ENCODE measurements at places on chromosomes 5 and 9.

DNA sequence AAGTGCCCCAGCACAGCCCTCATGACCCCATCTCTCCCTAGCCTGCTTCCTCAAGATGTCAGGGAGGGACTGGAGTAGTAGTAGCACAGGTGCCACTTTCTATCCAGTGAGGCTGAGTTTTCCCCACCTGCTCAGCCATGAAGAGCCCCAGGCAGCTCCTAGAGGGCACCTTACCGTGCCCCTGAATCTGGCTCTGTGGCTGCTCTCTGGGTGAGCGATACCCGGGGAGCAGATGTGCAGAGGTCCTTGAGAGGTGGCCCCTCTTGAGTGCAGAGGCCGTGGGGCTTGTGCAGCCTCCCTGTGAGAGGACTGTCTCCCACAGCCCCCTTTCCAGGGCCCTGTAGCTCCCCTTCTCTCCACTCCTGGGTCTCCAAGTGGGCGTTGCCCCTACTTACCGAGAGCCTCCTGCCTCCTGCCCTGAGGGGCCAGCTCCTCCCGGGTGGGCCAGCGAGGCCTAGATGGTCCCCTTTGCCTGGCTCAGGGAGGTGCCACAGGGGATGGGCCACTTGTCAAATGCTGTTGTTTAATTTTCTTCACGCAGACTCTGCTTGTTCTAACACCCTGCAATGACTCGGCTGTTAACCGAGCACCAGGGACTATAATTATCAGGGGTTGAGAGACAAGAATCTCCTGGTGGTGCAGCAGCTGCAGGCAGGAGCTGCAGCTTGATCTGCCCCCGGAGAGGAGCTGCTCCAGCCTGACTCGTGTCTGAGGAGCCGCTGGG is 29.6 kb upstream of the PITX1 start:
- no peak for ATAC-seq

DNA sequence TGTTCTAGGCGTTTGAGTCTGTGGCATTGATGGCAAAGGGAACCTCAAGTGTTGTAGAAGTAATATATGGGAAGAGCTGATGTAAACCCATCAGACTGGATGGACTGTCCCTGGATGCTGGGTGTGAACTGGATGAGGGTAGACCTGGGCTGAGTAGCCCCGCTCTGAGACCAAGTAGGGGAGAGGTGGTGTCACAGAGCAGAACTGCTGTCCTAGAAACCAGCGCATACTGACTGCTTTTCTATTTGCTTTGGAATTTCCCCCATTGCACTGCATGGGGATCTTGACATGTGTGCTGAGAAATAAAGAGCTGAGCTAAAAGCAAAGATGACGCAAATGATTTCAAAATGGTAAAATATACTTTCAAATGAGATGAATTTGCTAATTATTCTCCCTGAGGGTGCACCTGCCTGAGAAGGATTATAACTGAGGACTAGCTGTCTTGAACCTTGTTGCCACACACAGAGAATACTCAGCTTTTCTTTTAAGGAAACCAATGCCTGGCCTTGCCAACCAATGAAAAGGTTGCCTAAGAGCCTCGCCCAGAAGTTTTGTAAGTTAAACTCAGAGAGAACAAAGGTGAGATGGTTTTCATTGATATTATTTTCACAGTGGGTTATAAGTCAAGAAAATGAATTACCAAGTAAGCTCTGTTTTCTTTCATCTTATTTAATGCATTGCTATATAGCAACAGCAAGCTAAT is 44.8 kb downstream of the NIM1K start:
- ATAC-seq: no peak

DNA sequence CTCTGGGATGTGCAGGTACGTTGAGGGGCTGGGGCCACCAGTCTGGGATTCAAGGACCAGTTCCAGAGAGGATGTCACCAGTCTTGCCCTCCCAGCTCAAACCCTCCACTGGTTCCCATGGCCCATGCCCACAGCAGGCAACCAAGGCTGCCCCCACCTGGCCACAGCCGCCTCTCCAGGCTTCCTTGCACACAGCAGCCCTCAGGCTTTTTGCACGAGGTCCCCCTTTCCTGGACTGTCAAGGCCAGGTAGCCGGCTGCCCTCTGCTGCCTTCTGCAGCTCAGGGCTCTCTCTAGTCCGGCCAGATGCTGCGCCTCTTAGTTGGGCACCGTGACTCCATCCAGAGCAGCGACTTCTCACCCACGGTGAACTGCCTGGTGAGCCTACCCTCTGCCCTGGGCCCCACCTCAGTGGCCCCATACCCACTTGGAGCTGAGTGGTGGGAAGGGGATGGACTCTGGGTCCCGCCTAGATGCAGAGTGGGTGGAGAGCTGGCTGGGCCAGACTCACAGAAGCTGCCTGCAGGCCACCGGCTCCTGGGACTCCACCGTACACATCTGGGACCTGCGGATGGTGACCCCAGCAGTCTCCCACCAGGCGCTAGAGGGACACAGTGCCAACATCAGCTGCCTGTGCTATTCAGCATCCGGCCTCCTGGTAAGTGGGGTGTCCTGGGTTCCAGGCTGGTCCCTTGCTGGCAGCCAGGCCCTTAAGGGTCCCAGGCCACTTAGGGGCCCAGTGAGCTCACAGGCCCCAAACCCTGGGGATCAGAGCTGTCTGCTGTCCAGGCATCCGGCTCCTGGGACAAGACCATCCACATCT is 2.9 kb downstream of the WDR38 start:
- ATAC-seq: no peak

GRCh38 chr9:86994231-86994630 is 46.9 kb upstream of the GAS1 start:
- ATAC-seq: no peak

GRCh38 chr5:154236-154635 is 37.1 kb upstream of the LRRC14B start:
- ATAC-seq: no peak

DNA sequence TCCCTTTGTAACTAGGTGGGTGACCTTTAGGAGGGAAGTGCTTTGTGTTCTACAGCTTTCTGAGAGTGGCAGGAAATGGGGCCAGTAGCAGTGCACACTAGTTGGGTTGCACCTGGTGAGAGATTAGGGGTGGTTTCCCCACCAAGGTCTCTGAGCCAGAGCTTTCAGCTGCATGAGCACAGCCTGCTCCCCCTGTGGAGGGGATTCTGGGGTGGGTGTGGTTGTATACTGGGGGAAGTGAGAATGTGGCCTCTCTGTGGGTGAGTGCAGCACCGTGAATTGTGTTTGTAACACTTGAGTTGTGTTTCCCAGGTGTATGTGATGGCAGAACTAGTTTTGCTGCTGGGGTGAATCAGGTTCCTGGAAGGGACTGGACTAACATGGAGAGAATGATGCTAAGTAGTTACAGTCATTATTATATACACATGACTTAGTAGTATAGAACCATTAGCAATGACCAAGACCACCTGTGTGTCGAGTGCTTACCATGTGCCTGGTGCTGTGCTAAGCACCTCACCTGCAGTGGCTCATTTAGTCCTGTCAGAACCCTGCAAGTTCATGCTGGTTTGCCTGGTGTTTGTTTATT is 11.8 kb upstream of the CXXC5 start:
- ATAC-seq: no peak
